Skeletal muscle cell (primary cell): ENCODE measurements at places on chromosomes 6 and 20.

DNA sequence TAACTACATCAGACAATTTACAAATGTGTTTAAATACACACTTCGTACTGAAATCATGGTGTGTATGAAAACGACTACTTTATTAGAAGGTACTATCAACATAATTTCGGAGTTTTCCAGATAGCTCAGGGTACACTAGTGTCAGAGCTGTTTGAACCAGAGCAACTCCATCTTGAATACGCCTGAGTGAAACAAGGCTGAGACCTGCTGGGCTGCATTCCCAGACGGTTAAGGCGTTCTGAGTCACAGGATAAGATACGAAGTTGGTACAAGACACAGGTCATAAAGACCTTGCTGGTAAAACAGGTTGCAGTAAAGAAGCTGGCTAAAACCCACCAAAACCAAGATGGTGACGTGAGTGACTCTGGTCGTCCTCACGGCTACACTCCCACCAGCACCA lies 167.6 kb downstream of the THBS2 start:
- no peak for DNase-seq

DNA sequence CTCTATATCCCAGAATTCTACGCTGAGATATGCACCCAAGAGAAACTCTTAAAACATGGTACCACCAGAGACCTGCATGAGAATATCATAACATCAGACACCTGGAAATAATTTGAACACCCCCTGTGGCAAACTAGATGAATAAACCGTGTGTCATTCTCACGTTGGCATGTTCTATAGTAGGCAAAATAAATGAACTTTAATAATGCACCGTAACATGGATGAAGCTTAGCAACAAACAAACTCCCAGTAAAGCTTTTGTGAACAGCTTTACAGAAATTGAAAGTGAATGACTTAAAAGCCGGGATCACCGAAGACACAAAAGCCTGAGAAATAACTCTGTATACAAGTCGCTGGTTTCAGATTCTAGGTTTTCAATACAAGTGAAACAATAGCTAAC lies 1166.8 kb upstream of the CITED2 start:
- DNase-seq: no peak

GRCh38 chr20:61719691-61720347 lies 345.9 kb downstream of the TAF4 start:
- no peak for DNase-seq

DNA sequence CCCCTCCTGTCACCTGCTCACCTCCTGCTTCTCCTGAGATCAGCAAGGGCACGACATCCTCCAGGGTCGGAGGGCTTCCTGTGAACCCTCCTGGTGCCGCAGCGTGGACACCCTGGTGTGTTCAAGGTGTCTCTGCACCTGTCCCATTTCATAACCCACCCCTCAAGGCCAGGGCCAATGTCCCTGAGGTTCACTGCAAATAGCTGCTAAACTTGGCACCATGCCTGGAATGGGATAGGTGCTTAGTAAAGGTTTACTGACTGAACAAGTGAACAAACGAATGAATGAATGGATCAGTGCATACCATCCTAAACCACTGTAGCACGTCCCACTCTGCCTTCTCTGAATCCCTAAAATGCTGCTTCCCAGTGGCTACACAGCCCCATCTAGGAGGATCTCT lies 35.0 kb downstream of the SIRPA start:
- no peak for DNase-seq

- no peak for DNase-seq
Measured at GRCh38 chr6:137868721-137869548, 1.9 kb downstream of the TNFAIP3 start.

GRCh38 chr6:14025160-14025559 lies 92.4 kb upstream of the CD83 start:
- no peak for DNase-seq

DNA sequence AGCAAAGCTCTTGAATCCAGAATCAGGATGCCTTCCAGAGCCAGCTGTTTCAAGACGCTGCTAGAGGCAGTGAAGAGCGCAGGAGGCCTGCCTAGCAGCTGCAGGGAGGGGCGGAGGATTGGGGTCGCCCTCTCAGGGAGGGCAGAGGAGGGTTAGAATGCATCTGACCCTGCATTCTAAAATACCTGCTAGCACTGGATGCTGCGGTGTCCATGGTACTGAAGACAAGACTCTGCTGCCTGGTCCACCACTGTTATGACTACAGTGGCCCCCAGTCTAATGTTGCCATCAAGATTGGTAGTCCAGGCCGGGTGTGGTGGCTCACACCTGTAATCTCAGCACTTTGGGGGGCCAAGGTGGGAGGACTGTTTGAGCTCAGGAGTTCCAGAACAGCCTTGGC lies 193.7 kb upstream of the PROKR2 start:
- DNase-seq: no peak

DNA sequence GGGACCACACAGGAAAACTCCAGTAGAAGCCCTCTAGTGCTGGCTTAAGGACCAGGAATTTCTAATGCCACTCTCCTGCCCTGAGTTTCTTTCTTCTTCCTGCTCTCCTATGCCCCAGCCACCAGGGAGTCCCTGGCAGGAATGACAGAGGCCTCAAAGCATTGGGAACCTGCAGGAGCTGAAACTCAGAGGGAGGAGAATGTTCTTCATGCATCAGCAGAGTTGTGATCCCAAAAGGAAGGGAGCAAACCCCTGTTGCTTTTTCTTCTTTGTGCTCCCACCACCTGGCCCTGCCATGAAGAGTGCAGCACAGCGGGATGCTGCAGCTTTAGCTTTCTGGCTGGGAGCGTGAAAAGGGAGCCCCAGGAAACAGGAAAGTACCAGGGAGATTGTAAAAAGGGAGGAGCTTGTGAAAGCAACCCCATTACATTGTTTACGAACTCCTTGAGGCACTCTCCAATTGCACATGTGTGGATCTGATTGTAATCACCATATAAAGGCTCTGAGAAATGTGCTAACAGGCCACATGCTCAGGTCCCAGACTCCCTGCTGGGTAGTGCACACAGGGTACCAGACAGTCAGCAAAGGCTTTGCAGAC lies 34.7 kb upstream of the FKBP1A start:
- DNase-seq: no peak

DNA sequence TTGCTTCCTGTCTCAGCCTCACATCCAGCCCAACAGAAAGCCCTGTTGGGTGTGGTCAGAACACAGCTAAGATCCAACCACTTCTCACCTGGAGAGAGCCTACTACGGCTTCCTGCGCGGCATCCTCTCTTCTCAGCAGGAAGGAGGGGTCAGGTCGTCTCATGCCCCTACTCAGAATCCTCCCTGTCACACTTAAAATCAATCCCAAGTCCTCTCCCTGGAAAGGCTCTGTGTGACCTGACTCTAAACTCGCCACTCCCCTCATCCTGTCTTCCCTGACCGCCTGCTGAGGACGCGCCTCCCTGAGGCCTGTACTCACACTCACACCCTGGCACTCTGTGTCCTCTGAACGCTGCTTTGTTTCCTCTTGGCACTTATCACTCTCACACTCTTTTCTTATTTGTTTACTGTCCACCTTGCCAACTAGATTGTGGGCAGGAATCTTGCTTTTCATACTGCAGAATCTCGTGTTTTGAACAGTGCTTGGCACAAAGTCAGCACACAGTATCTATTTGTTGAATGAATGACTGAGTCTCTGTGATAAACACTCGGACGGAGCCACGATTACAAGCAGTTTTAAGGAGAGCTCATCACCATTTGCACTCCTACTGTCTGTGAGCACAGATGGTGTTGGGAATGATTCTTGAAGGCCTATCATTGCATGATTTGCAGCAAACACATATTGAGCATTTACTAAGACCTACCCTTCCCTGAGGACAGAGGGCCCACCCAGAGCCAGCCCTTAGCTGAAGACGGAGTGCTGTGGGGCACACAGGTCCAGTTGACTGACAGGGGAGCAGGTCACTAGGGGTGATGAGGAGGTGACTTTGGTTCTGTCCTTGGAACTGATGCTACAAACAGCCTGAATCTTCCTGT lies 18.7 kb downstream of the RAB5IF start:
- DNase-seq: no peak
